Peyer's patch (tissue), 4 donors: ENCODE measurements at places on chromosomes 2 and 18. TPM values are rescaled to one million over a fixed set of nuclear protein-coding genes. Genes with fewer than 3 reads are reported as not detected.

- no peak for DNase-seq
- H3K36me3 ChIP-seq: no peaks in the 10 kb centered on the region
- H3K27ac ChIP-seq: no peak overlapping the region
- H3K4me1 ChIP-seq: no peaks in the 10 kb centered on the region
- no peak overlapping the region for H3K4me3 ChIP-seq
- no peaks in the 10 kb centered on the region for H3K27me3 ChIP-seq
These were observed 1.4 kb downstream of the ST8SIA5 start for GRCh38 chr18:46755315-46756024.

DNA sequence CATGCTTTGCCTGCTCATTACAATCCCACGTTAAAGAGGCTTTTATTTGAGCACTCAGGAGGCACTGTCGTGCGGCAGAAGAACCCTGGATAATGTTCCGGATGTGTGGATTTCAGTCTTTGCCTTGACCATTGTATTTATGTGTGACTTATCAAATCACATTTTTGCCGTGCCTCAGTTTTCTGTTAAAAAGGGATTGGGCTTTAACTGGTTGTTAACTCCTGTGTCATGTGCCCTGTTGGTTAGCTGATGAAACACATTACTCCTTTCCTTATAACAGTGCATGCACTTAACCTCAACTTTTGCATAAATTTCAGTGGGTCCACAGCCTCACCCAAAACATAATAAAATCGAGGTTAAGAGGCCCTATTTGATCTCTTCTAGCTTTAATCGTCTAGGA, 52.7 kb downstream of the NAB1 start:
- no peaks in the 10 kb centered on the region for H3K27me3 ChIP-seq
- no peak for DNase-seq
- H3K4me1 ChIP-seq: no peaks in the 10 kb centered on the region
- H3K4me3 ChIP-seq: no peak overlapping the region
- H3K36me3 ChIP-seq: no peaks in the 10 kb centered on the region
- H3K27ac ChIP-seq: no peak overlapping the region

DNA sequence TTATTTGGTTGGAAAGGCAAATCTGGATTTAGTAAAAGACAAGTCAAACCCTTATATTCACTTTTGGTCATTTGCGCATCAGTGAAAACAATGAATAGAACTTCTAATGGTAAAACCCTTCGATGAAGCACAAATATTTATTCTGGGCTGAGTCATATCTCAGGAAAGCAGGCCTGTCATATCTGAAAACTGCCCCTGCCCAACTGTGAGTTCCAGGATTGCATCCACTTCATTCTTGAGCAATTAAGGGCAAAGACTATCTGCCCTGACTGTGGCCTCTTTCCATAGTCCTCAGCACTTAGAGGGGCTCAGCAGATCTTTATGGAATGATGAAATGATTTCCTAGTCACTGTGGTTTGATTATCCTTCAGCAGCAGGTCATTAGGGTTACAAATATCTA, 795.2 kb upstream of the ID2 start:
- H3K27ac ChIP-seq: no peak overlapping the region
- H3K36me3 ChIP-seq: no peaks in the 10 kb centered on the region
- no peak for DNase-seq
- H3K27me3 ChIP-seq: no peaks in the 10 kb centered on the region
- no peak overlapping the region for H3K4me3 ChIP-seq

- no peak overlapping the region for H3K4me3 ChIP-seq
- peaks cover 20% of the 10 kb centered on the region for H3K4me1 ChIP-seq
- no peak for DNase-seq
- H3K27me3 ChIP-seq: no peaks in the 10 kb centered on the region
These were observed 19.8 kb downstream of the BIN1 start for GRCh38 chr2:127086990-127087790.

Gene CENPA
- 2.1 TPM for total RNA-seq

- no peak for DNase-seq
- no peak overlapping the region for H3K4me3 ChIP-seq
- H3K27me3 ChIP-seq: no peaks in the 10 kb centered on the region
- H3K4me1 ChIP-seq: no peaks in the 10 kb centered on the region
- H3K27ac ChIP-seq: no peak overlapping the region
These were observed 14.3 kb upstream of the CD28 start for GRCh38 chr2:203692031-203692710.

GRCh38 chr2:109066917-109067597, 61.9 kb upstream of the SH3RF3 start:
- peak overlapping the region; percentile 79 for H3K27ac ChIP-seq
- no peak for DNase-seq
- H3K36me3 ChIP-seq: no peaks in the 10 kb centered on the region
- no peak overlapping the region for H3K4me3 ChIP-seq
- peaks cover 32% of the 10 kb centered on the region for H3K4me1 ChIP-seq

DNA sequence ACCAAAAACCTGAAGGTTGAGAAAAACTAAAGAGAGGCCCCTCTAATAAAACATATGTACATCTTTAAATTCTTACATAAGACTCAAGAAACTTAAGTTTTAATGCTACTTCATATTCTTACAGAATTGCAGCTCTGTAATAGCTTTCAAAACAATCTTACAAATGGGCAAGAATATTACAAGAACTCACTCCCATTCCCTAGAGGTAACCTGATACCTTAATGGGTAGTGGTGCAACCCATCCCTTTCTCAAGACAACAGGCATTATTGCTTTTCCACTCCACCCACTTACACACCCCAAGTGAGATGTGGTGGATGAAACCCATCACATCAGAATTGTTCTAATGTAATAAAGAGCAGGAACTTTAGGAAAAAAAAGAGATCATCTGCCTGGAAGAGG, 103.7 kb downstream of the RBMS1 start:
- peaks cover 18% of the 10 kb centered on the region for H3K4me1 ChIP-seq
- no peak overlapping the region for H3K4me3 ChIP-seq
- H3K27ac ChIP-seq: no peak overlapping the region
- H3K27me3 ChIP-seq: no peaks in the 10 kb centered on the region
- no peaks in the 10 kb centered on the region for H3K36me3 ChIP-seq

- H3K4me1 ChIP-seq: no peaks in the 10 kb centered on the region
- no peaks in the 10 kb centered on the region for H3K27me3 ChIP-seq
- DNase-seq: no peak
- H3K27ac ChIP-seq: no peak overlapping the region
- H3K4me3 ChIP-seq: no peak overlapping the region
These were observed 340.6 kb downstream of the PAX3 start for GRCh38 chr2:221958224-221958623.

DNA sequence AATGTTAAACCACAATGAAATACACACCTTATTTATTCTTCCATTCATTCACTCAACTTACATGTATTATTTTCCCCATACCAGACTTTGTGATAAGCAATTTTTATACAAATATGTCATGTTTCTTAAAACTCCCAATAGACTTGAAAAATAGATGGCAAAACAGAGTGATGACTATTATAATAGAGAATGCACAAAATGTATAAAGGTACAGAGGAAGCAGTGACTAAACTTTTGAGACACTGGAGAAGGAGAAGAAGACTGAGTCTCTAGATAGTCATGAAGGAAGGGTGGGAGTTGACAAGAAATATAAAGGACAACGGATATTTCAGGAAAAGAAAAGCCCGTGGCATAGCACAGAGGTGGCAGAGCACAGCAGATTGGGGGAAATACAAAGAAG, 198.1 kb upstream of the SLC39A10 start:
- no peaks in the 10 kb centered on the region for H3K4me1 ChIP-seq
- H3K27ac ChIP-seq: no peak overlapping the region
- H3K36me3 ChIP-seq: no peaks in the 10 kb centered on the region
- no peak overlapping the region for H3K4me3 ChIP-seq

GRCh38 chr2:172698041-172698863, 37.4 kb upstream of the RAPGEF4 start:
- DNase-seq: no peak
- no peaks in the 10 kb centered on the region for H3K4me1 ChIP-seq
- H3K36me3 ChIP-seq: no peaks in the 10 kb centered on the region

DNA sequence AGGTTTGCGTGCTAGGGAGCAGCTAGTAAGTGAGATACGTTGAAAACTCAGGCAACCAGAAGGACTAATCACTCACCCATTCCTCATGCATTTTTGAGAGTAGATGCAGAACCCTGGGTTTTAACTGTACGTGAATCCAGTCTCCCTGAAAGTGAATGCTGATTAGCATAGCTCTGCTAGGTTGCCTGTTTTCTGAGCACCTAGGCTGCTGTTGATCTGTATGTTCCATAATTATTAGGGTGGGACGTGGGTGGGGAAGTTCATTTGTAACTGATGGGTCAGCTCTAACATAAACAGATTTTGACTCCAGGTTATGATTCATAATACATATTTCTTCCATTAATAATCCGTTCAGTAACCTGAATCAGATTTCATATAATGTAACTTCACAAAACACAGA, 379.0 kb upstream of the FANCL start:
- H3K36me3 ChIP-seq: no peaks in the 10 kb centered on the region
- no peaks in the 10 kb centered on the region for H3K27me3 ChIP-seq
- H3K4me3 ChIP-seq: no peak overlapping the region
- no peak overlapping the region for H3K27ac ChIP-seq

Gene CD8A
- 5.5 TPM for total RNA-seq

- no peaks in the 10 kb centered on the region for H3K36me3 ChIP-seq
- no peaks in the 10 kb centered on the region for H3K27me3 ChIP-seq
- no peak overlapping the region for H3K4me3 ChIP-seq
- H3K4me1 ChIP-seq: peaks cover 13% of the 10 kb centered on the region
These were observed 25.4 kb upstream of the RHOB start for GRCh38 chr2:20421336-20421987.

Gene SLC19A3
- 40.0 TPM for total RNA-seq

DNA sequence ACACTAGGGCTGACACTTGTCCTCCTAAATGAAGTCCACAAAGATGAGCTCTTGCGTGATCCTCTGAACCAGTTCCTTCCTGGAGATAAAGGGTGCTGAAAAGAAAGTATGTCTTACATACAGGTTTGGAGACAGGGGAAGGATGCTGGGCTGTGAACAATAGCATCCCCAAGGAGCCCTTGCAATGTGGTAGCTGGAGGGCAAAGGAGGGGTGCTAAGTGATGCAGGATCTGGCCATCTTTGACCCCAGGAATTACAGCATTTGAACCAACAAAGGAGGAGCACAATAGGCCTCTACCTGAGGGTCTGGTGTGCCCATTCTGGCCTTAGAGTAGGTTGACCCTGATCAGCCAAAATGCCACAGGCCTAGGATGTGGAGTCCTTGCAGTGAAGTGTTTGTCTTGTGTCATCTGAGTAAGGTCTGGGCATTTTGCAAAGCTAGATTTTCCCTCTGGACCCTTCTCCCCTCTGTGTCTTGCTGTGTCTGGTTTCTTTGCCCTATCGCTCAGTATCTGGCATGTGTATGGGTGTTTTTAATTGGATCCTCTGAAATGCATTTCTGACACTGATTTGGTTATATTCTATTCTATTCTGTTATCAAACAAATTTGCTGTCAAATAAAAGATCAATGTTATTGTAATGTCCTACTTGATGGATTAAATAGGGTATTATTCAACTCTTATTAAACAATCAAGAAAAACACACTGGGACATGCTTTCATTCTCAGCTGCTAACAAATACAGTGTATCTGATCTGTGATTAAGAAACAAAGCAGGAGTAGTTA, 364.8 kb upstream of the MEIS1 start:
- H3K4me1 ChIP-seq: no peaks in the 10 kb centered on the region
- no peak for DNase-seq
- H3K4me3 ChIP-seq: no peak overlapping the region
- no peaks in the 10 kb centered on the region for H3K27me3 ChIP-seq
- no peaks in the 10 kb centered on the region for H3K36me3 ChIP-seq

DNA sequence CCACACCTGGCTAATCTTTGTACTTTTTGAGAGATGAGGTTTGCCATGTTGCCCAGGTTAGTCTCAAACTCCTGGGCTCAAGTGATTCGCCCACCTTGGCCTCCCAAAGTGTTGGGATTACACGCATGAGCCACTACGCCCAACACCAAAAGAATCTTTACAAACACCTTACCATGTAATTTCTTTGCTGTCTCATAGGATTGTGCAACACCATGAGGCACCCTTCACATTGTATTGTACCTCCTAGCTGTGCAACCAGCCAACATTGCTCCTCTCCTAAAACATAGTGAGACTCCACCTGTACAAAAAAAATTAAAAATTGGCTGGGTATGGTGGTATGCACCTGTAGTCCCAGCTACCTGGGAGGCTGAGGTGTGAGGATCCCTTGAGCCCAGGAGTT, 3.1 kb upstream of the MFSD6 start:
- H3K27ac ChIP-seq: no peak overlapping the region
- no peak for DNase-seq
- no peaks in the 10 kb centered on the region for H3K27me3 ChIP-seq
- no peaks in the 10 kb centered on the region for H3K36me3 ChIP-seq

Gene HADHB
- total RNA-seq: 120 TPM

Gene ROCK2
- 59.7 TPM for total RNA-seq

DNA sequence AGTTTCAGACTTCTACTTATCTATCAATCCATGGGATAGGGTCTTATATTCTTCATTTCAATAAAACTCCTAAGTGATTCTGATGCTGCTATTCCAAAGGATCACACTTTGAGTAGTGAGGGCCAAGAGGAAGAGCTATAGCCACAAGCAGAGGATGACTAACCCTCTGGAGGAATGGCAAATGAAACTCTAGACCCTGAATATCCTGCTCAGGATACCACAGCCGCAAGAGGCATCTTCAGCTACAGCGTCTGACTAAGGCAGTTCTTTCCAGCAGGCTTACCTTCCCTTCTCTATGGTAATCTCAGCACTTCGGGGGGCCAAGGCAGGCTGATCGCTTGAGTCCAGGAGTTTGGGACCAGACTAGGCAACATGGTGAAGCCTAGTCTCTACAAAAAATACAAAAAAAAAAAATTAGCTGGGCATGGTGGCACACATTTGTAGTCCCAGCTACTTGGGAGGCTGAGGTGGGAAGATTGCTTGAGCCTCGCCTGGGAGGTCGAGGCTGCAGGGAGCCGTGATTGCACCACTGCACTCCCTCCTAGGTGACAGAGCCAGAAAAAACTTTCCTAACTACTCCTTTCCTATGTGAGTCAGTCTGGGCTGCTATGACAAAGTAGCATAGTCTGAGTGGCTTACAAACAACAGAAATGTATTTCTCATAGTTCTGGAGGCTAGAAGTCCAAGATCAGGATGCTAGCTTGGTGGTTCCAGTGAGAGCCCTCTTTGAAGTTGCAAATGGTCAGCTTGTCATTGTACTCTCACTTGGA, 371.9 kb downstream of the IRS1 start:
- no peaks in the 10 kb centered on the region for H3K36me3 ChIP-seq
- no peak overlapping the region for H3K27ac ChIP-seq
- DNase-seq: no peak
- H3K4me1 ChIP-seq: no peaks in the 10 kb centered on the region
- no peak overlapping the region for H3K4me3 ChIP-seq

DNA sequence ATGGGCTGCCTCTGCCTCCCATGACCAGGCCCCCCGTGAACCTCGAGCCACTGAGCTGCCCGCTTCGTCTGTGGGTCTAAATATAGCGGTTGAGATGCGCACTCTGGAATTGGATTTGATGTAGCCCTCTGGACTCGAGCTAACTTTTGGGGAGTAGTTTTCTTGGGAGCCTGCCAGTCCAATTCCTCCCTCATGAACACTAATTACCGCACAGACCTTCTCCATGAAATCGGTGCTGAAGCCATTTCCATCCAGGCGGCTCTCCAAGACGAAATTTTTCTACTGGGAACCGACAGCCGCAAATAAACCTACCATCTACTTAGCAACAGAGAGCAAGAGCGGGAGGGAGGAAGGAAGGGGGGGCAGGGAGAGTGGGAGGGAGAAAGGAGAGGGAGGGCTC, 63.6 kb downstream of the CELF4 start:
- DNase-seq: no peak
- no peaks in the 10 kb centered on the region for H3K36me3 ChIP-seq
- H3K4me3 ChIP-seq: no peak overlapping the region
- no peaks in the 10 kb centered on the region for H3K27me3 ChIP-seq

- no peak for DNase-seq
- H3K27me3 ChIP-seq: no peaks in the 10 kb centered on the region
- no peaks in the 10 kb centered on the region for H3K36me3 ChIP-seq
- no peak overlapping the region for H3K27ac ChIP-seq
These were observed 3.3 kb upstream of the ZNF532 start for GRCh38 chr18:58861353-58861752.

Gene ITM2C
- 656 TPM for total RNA-seq
